ENCODE measurements at places on chromosomes 5 and 9.

DNA sequence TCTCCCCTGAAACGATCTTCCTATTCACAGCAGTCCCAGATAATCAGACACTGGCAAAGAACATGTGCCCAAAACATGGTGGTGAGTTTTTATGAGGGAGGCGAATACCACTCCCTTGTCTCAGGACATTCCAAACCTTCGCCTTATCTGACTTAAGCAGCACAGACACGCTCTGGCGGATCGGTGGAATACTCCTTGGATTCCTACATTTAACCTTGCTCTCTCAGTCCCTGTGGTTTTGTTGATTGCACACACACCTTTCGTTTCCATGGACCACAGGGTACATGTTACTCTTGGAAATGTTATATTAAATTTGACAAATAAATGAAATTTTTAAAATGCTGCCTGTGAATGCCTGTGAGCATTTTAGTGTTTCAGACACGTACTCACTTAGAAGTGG, 87.8 kb upstream of the CPEB4 start:
- DNase-seq: no peak

DNA sequence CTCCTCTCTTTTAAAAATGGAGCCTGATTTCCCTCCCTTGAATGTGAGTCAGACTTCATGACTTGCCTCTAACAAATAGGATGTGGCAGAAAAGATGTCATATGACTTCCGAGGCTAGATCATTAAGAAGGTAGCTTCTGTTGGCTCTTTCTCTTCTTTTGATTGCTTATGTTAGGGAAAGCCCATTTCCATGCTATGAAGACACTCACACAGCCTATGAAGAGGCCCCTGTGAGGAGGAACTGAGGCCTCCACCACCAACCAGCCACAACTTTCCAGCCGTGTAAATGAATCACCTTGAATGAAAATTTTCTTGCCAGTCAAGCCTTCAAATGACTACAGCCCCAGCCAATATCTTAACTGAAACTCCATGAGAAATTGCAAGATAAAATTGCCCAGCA, 413.4 kb downstream of the TMEM38B start:
- DNase-seq: no peak

DNA sequence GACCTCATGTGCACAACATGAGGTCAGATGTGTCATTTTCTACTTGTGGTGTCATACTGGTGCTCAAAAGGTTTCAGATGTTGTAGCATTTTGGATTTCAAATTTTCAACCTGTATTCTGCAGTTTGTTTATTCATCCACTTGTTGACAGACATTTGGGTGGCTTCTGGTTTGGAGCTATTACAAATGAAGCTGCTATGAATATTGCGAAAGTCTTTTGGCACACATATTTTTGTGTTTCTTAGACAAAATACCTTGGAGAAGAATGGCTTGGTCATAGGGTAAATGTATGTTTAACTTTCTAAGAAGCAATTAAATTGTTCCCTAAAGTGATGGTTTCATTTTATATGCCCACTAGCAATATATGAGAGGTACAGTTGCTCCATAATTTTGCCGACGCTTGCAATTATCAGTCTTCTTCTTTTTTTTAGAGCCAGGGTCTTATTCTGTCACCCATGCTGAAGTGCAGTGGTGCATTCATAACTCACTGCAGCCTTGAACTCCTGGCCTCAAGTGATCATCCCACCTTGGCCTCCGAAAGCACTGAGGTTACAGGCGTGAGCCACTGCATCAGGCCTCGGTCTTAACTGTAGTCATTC, 70.7 kb upstream of the TRPC7 start:
- peak; percentile 62 for DNase-seq

DNA sequence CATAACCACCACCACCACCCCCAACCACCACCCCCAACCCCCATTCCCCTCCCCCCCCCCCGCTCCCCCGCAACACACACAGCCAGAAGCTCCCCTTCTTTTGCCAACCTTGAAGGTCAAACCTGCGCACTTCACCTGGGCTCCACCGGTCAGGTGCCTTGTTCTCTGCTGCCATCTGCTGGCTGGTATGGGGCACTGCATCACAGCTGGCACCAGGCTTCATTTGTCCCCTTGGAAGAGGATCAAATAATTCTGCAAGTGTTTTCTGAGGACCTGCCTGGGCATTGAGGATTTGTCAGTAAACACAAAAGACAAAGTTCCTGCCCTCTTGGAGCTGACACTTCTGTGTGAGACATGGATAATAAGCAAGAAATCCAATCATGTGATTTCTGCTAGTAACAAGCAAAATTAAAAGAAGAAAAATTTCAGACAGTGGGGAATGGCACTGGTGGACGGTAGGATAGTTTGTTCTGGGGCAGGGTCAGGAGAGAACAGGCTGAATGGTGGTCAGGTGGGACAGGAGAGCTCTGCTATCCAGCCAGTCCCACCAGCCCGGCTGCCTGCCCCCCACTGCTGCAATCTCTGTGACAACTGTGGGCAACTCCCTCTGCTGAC, 55.6 kb upstream of the LMX1B start:
- DNase-seq: peak; percentile 75

- peak; percentile 88 for DNase-seq
Measured at GRCh38 chr9:92808726-92809451, 44.3 kb upstream of the BICD2 start.

DNA sequence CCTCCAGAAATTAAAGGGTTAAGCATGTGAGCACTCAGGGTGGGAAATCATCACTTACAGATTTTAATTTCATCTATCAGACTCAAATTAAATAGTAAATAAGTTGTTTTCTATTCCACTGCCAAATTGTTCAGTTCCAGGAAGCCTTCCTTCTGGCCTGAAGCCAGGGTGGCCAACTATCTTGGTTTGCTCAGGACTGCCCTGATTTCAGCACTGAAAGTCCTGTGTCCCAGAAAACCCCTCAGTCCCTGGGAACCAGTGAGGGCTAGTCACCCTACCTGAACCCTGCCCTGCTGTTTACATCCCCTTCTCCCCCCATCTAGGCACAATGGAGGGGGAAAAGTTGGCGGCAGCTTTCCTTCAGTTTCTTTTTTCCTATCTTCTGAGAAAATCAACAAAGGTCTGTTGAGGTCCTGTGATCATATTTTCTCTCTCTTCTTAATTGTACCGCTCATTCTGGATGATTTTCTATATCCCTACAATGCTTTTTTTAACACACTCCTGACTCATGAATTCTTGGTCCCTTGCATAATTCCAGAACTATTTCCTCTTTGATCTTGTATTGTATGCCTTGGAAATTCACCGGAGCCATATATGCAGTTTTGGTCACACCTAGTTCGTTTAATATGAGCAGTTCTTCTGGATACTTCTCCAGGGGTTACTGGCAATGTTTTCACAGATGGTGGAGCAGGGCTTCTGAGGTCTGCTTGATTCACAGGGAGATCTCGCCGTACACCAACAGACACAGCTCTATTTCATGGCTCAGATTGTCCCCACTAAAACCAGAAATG, 103.8 kb downstream of the MAP1B start:
- peak; percentile 87 for DNase-seq

DNA sequence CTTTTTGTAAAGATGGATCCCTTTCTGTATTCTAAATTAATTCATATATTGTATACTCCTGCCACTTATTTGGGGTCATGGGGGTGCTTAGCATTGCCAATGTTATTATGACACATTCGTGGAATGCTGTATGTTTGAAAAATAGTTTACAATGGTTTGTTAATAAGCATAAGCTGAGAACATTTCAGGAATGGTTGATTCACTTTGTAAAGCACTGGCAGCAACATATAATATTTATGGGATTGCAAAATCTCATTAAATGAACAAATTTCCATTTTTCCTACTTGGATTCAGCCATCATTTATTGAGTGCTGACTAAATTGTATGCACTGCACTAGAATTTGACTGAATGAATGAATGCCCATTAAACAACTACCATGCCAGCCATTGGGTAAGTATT, 215.2 kb upstream of the KLF4 start:
- no peak for DNase-seq

DNA sequence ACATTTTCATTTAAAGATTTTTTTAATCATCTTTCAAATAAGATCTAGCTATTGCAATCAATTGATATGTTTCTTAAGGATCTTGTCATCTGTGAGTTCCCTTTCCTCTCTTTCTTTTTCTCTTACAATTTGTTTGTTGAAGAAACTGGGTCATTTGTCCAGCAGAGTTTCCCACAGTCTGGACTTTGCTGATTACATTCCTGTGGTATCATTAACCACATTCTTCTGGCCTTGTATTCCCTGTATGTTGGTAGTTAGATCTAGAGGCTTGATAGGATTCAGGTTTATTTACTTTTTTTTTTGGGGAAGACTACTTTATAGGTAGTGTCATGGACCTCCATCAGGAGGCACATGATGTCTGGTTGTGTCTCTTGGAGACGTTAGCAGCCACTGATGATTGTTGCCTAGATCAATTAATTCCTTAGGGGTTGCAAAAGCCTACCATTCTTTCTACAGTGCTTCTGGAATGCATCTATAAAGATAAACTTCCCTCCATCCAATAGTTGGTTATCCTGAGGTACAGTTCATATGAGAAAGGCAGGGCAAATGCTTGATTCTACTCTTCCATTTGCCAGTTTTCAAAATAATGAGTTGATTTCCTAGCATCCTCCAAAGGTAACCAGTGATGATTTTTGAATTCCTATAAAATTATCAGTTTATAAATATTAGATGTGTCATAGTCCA, 14.3 kb downstream of the PDE8B start:
- peak; percentile 10 for DNase-seq

DNA sequence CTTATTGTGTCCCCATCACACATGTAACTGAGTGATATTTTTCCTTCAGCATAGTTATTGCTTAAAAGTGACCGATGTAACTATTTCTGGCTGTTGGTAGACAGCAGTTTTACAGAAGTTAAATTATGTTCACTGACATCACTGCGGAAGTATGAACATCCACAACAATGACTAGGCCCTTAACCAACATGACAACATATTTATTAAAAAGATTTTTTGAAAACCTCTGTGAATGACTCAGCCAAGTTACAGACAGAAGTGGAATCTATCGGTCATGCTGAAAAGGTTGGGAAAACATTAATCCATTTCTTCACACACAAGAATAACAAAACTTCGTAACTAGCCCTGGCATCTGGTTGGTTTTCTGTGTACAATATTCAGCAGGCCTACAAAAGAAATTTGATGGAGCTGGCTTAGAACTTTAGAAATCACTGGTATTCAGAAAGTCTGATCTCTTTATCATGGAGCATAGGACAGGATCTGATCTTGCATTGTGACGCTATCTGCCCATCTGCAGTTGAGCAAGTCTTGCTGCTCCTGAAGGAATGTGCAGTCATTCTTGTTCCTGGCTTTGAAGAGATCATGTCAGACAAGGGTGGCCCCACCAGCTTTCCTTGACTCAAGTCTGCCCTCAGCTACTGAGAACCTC, 6.5 kb downstream of the GLIS3 start:
- DNase-seq: peak; percentile 87

- no peak for DNase-seq
Measured at GRCh38 chr5:138955013-138955660, 80.0 kb upstream of the LRRTM2 start.

- no peak for DNase-seq
Measured at GRCh38 chr5:157659868-157660660, 7.8 kb upstream of the SOX30 start.

DNA sequence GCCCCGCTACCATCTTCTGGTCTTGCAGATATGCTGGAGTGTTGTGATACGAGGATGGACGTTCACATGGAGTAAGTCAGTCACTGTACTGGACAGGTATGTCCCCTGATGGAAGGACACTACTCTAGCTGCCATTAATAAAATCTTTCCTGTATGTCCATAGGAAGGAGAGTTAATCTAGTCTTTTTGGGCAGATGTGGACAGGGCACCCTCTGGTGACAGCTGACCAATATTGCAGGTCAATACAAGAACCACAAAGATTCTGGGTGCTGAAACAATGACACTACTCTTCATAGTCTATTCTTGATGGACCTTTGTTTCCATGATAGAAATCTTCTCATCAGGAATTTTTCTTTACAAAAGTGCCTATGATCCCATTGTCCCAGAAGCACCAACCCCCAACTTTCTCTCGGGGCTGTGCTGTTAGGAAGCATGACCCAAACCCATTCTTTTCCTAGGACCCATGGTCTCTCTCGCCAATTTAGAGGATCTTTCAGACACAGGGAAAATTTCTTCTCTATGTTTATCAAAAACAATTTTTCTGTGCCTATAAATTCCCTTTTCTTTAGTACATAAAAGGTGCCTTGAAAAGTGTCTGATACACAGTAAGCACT, 376.9 kb downstream of the DTWD2 start:
- DNase-seq: no peak

DNA sequence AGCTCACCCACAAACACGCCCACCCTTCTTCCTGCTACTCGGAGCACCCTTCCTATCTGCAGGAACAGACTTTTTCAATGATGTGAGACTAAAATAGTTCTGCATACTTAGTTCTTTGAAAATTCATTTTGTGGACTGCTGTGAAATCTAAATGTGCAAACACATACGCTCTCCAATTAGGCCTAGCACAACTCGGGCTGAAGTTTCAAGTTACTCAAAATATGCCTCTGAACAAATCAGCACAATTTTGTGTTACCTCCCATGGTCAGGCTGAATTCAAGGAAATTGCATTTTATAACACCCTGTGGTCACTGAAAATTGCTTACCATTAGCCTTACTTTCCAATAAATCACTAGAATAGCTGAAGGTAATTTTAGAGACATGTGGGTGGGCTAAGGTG, 323.8 kb upstream of the ADCY2 start:
- no peak for DNase-seq

- peak; percentile 90 for DNase-seq
Measured at GRCh38 chr5:74325866-74326265, 314.7 kb downstream of the ENC1 start.

Data from PC-9 (cell line).